ENCODE measurements at places on chromosomes 11 and 22. TPM values are rescaled to one million over a fixed set of nuclear protein-coding genes. Genes with fewer than 3 reads are reported as not detected.

B4GAT1 gene
- 17.2 TPM for total RNA-seq

PCF11 gene
- total RNA-seq, result 44.4 TPM

MAFF gene
- 15.1 TPM for total RNA-seq

PIWIL4 gene
- total RNA-seq, result 1.8 TPM

H19 gene
- 3.1 TPM for total RNA-seq

OR51S1 gene
- not detected for total RNA-seq

PDE3B gene
- total RNA-seq, result 3.3 TPM

CD3E gene
- not detected for total RNA-seq

GLB1L2 gene
- 3.5 TPM for total RNA-seq

CHADL gene
- 0.37 TPM for total RNA-seq

SLC6A5 gene
- not detected for total RNA-seq

OR10S1 gene
- total RNA-seq, result not detected

L3MBTL2 gene
- total RNA-seq, result 22.1 TPM

CASP5 gene
- total RNA-seq, result not detected

CCDC116 gene
- total RNA-seq, result under 0.01 TPM

SCGB1D4 gene
- not detected for total RNA-seq

SMTNL1 gene
- not detected for total RNA-seq

MEI1 gene
- 0.37 TPM for total RNA-seq

PHF21A gene
- 14.5 TPM for total RNA-seq

MYO18B gene
- total RNA-seq, result not detected

PACSIN3 gene
- total RNA-seq, result 14.1 TPM

IFTAP gene
- 15.4 TPM for total RNA-seq

SAA1 gene
- not detected for total RNA-seq

DDX25 gene
- total RNA-seq, result not detected

NOX4 gene
- total RNA-seq, result 0.37 TPM

FXYD6 gene
- not detected for total RNA-seq

TIMP3 gene
- total RNA-seq, result 75.3 TPM

APOBEC3B gene
- total RNA-seq, result 3.9 TPM

NDUFC2 gene
- 115 TPM for total RNA-seq

BATF2 gene
- 0.37 TPM for total RNA-seq

FGF3 gene
- total RNA-seq, result not detected

NLRP10 gene
- 1.8 TPM for total RNA-seq

IGSF9B gene
- total RNA-seq, result 0.37 TPM

BDNF gene
- total RNA-seq, result 0.39 TPM

PKNOX2 gene
- under 0.01 TPM for total RNA-seq

KLHL35 gene
- 1.4 TPM for total RNA-seq

OR51E2 gene
- total RNA-seq, result not detected

DGAT2 gene
- total RNA-seq, result 18.7 TPM

FAM181B gene
- not detected for total RNA-seq

THOC5 gene
- total RNA-seq, result 40.1 TPM

PATE4 gene
- not detected for total RNA-seq

KDM4E gene
- not detected for total RNA-seq

GUCY1A2 gene
- 8.2 TPM for total RNA-seq

WBP2NL gene
- not detected for total RNA-seq

PES1 gene
- total RNA-seq, result 113 TPM

CHRM1 gene
- not detected for total RNA-seq
